ENCODE measurements at places on chromosomes 13 and 19.
A peak's percentile ranks its signal among the peaks of the same experiment; 100 is the strongest.

DNA sequence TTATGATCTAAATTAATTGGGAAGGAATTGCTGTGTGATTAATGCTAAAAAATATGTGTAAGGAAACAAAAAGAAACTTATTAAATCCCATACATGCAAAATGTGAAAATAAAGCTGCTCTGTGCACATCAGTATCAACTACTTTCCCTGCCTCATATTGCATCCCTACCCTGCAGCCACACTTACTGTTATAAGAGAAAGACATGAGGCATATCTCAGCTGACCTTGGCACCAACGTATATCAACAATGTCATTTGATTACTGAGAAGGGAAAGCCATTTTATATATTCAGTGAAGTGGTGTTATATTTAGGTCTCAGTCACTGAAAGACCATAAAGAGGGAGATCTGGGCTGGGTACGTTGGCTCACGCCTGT is 585.1 kb downstream of the GPC6 start:
- peaks cover 2% of the 10 kb centered on the region for H3K4me1 ChIP-seq
- no peaks in the 10 kb centered on the region for H3K36me3 ChIP-seq
- no peaks in the 10 kb centered on the region for H3K27me3 ChIP-seq

- DNase-seq: no peak
- no peaks in the 10 kb centered on the region for H3K4me1 ChIP-seq
- H3K36me3 ChIP-seq: no peaks in the 10 kb centered on the region
- H3K4me3 ChIP-seq: no peak overlapping the region
- peaks cover 64% of the 10 kb centered on the region for H3K27me3 ChIP-seq
These were observed 1.7 kb downstream of the SOX1 start for GRCh38 chr13:112068540-112069060.

DNA sequence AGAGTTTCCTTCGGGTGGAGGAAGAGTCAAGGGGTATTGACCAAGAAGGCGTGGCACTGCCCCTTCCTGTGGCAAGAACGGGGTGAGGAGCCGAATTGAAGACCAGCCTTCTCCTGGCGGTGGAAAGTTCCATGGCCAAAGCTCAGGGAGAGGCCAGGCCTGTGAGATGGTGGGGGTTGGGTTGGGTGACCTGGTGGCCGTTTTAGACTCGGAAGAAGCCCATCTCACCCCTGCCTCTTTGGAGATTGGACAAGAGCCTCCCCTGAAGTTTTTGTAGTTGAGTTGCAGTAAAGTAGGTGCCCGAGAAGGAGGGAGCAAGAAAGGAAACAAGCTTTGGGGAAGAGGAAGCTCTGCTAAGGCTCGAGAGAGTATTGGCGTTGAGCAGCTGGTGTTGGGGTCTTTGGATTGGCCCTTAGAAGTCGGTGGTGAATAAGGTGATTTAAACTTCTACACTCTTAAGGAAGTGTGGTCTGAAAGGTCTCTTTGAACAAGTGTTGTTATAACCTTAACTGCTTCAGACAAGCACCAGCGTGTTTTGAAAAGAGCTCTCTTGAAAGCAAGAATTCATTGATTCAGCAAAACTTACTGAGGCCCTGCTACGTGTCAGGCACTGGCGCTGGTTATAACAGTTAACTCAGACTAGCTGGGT is 964 bp downstream of the SPINT2 start:
- H3K36me3 ChIP-seq: no peaks in the 10 kb centered on the region
- DNase-seq: peak; percentile 72
- no peaks in the 10 kb centered on the region for H3K27me3 ChIP-seq
- H3K4me1 ChIP-seq: peaks cover 23% of the 10 kb centered on the region
- H3K27ac ChIP-seq: peak overlapping the region; percentile 84
- H3K4me3 ChIP-seq: peak overlapping the region; percentile 78

- H3K27ac ChIP-seq: no peak overlapping the region
- H3K4me1 ChIP-seq: no peaks in the 10 kb centered on the region
- no peaks in the 10 kb centered on the region for H3K36me3 ChIP-seq
- no peak overlapping the region for H3K4me3 ChIP-seq
- H3K27me3 ChIP-seq: no peaks in the 10 kb centered on the region
- DNase-seq: no peak
These were observed 12.7 kb downstream of the SLC27A1 start for GRCh38 chr19:17482877-17483604.

DNA sequence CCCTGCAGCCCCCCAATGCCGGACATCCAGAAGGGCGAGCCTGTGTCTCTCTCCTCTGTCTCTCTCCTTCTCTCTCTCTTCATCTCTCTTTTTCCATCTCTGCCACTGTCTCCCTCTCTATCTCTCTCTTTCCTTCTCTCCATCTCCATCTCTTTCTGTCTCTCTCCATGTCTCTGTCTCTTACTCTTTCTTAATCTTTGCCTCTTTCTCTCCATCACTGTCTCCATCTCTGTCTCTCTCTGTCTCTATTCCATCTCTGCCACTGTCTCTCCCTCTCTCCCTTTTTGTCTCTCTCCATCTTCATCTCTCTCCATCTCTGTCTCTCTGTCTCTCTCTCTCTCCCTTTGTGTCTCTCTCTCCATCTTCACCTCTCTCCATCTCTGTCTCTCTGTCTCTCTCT is 25.7 kb upstream of the TCF3 start:
- no peak for DNase-seq
- H3K4me1 ChIP-seq: no peaks in the 10 kb centered on the region

GRCh38 chr19:1624458-1624857 is 19.2 kb upstream of the UQCR11 start:
- H3K36me3 ChIP-seq: peaks cover 10% of the 10 kb centered on the region
- H3K27ac ChIP-seq: no peak overlapping the region
- H3K4me3 ChIP-seq: no peak overlapping the region
- H3K4me1 ChIP-seq: no peaks in the 10 kb centered on the region
- H3K27me3 ChIP-seq: no peaks in the 10 kb centered on the region

- H3K36me3 ChIP-seq: no peaks in the 10 kb centered on the region
- H3K27me3 ChIP-seq: no peaks in the 10 kb centered on the region
- no peak overlapping the region for H3K4me3 ChIP-seq
- H3K27ac ChIP-seq: no peak overlapping the region
These were observed 77.3 kb downstream of the MZT1 start for GRCh38 chr13:72650051-72650700.

- no peaks in the 10 kb centered on the region for H3K27me3 ChIP-seq
- no peak overlapping the region for H3K4me3 ChIP-seq
- H3K36me3 ChIP-seq: peaks cover 5% of the 10 kb centered on the region
- peak; percentile 82 for DNase-seq
These were observed 30.0 kb downstream of the TSSK6 start for GRCh38 chr19:19485161-19485997.

GRCh38 chr13:66716538-66716937 is 513.6 kb downstream of the PCDH9 start:
- no peak overlapping the region for H3K4me3 ChIP-seq
- DNase-seq: no peak
- H3K4me1 ChIP-seq: no peaks in the 10 kb centered on the region
- H3K27me3 ChIP-seq: no peaks in the 10 kb centered on the region
- H3K27ac ChIP-seq: no peak overlapping the region
- H3K36me3 ChIP-seq: no peaks in the 10 kb centered on the region

DNA sequence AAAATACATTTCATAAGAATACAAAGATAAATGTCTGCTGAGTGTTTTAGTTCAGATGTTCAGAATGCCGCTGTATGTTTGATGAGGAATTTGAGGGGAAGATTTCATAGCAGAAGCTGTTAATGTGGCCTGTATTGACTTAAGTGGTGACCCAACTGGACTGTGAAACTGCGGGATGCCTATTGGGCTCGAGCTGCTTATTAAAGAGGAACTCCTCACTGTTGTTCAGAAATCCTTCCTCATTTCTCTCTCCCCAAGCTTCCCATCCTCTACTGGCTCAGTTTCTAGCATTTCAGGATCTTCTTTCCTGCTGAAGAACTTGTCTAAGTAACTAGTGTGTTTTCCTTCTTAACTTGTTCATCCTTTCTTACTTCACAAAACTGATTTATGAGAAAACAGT is 20.4 kb downstream of the DGKH start:
- no peaks in the 10 kb centered on the region for H3K4me1 ChIP-seq
- no peak overlapping the region for H3K4me3 ChIP-seq
- no peaks in the 10 kb centered on the region for H3K27me3 ChIP-seq

DNA sequence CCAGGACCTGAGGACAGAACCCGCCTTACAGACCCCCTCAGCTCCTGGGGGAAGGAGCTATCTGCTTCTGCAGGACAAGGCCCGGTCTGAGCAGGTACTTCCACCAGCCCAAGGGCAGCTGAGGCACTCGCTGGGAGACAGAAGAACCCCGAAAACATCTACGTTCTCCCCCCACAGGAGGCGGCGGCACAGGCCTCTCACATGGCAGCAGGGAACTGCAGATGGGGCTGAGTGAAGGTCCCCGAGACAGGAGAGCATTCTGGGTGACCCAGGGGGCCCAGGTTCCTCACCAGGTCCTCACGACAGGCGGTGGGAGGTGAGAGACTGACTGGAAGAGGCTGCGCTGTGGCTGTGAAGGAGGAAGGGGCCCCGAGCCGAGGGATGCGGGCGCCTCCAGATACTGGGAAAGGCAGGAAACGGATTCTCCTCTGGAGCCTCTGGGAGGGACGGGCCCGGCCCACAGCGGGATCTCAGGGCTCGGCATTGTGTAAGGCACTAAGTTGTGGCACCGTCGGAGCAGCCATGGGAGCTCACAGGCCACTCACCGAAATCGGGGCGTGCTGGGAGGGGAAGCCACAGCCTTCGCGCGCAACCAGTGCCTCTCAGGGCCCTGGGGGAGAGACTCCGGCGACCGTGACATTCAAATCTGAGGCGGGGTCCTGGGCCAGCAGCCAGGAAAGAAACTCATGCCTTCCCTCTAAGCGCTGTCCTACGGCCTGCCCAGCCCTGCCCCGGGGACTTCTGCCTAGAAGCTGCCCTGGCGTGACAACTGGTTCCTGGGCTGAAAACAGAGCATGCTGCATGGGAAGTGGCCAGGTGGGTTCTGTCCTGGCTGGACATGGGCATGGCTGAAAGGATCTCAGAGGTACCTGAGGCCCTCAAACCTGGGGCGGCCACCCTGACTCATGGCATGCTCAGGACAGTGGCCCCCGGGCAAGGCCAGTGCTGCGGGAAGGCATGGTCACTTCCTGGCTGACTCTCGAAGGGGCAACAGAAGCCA is 14.0 kb downstream of the RPL36 start:
- no peak overlapping the region for H3K27ac ChIP-seq
- peaks cover 16% of the 10 kb centered on the region for H3K36me3 ChIP-seq
- H3K4me3 ChIP-seq: no peak overlapping the region
- no peaks in the 10 kb centered on the region for H3K27me3 ChIP-seq
- DNase-seq: no peak

DNA sequence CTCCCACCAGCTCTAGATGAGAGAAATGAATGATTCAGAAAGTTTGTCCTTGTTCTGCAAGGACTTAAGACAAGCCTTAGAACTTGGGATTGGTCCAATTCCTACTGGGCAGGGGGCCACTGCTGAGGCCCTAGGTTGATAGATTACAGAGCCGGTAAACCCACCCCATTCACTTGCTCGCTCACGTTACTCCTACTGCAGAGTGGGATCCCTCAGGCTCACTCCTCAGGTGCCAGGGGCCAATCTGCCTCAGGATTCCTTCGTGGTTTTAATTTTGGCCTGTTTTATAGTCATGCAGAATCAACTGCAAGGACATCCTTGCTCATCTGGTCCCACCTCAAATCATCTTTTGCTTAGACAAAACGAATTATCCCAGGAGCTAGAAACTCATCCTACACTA is 59.0 kb downstream of the SERP2 start:
- H3K27ac ChIP-seq: no peak overlapping the region
- H3K36me3 ChIP-seq: peaks cover 5% of the 10 kb centered on the region
- no peaks in the 10 kb centered on the region for H3K27me3 ChIP-seq

DNA sequence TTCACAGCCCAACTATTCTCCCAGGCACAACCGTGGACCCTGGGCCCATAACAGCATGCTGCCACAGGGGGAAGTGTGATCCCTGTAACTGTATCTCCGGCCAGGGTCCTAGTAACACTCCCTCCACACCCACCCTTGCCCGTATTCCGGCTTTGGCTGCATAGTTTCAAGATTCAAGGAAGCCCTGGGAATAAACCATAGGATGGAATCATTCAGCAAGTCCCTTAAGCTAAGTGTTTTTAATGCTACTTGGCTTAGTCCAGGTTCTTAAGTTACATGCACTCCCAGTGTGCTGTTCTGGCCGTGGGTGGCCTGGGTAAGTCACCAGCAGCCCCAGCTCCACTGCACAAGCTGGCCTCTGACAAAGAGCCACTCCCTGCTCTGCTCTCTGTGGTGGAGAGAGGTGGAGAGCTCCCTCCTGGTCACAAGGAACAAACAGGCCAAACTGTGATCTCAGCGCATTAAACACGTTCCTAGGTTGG is 532.4 kb upstream of the SGCG start:
- no peak overlapping the region for H3K27ac ChIP-seq
- H3K4me3 ChIP-seq: no peak overlapping the region
- peak; percentile 53 for DNase-seq
- H3K27me3 ChIP-seq: no peaks in the 10 kb centered on the region
- H3K4me1 ChIP-seq: no peaks in the 10 kb centered on the region

DNA sequence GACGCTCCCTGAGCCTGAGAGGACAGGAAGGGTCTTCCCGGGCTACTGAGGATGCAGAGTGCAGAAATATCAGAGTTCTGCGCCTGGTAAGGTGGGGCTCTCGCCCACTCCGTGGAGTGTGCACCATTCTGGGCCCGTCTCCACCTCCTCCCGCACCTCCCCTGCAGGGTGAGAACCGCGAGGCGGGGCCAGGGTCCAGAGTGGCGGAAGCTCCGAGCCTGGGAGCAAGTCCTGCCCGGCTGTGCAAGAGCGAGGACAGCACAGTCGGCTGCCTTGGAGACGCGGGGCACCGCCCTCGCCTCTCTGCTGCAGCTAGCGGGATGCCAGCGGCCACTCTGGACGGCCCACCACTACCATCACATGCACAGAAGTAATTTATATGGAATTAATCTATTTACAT is 2304.4 kb downstream of the PCDH9 start:
- H3K27me3 ChIP-seq: no peaks in the 10 kb centered on the region
- no peak overlapping the region for H3K27ac ChIP-seq
- no peak for DNase-seq
- H3K4me1 ChIP-seq: no peaks in the 10 kb centered on the region
- no peaks in the 10 kb centered on the region for H3K36me3 ChIP-seq

DNA sequence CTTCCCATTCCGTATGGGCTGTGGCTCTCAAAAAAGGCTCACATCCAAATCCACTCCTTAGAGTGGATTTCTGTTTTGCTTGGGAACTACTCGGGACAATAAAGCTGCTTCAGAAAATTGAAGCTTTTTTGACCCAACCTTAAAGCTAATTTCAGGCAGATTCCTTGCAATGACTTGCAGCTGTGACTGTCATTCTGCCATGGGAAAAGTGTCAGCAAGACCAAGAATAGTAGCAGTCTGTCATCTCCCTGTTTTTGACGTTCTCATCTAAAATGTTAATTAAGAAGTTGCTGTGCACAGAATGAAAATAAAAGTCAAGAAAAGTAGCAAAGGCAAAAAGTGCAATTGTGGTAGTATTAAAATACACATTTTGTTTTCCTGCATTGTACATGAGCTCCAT is 304.7 kb downstream of the COG6 start:
- H3K4me1 ChIP-seq: no peaks in the 10 kb centered on the region
- no peak for DNase-seq
- H3K27me3 ChIP-seq: no peaks in the 10 kb centered on the region
- H3K36me3 ChIP-seq: no peaks in the 10 kb centered on the region
- no peak overlapping the region for H3K27ac ChIP-seq
- no peak overlapping the region for H3K4me3 ChIP-seq

- H3K4me1 ChIP-seq: peaks cover 2% of the 10 kb centered on the region
- H3K4me3 ChIP-seq: no peak overlapping the region
- no peaks in the 10 kb centered on the region for H3K27me3 ChIP-seq
- peak; percentile 82 for DNase-seq
- H3K27ac ChIP-seq: no peak overlapping the region
These were observed 112.8 kb downstream of the CRYL1 start for GRCh38 chr13:20412691-20413355.

- no peak overlapping the region for H3K4me3 ChIP-seq
- no peak for DNase-seq
- H3K27ac ChIP-seq: no peak overlapping the region
- no peaks in the 10 kb centered on the region for H3K4me1 ChIP-seq
- H3K36me3 ChIP-seq: no peaks in the 10 kb centered on the region
These were observed 361.0 kb downstream of the FGF14 start for GRCh38 chr13:102040812-102041211.

Data from mesendoderm (in vitro differentiated cells).